NAMALWA (cell line): ENCODE measurements at places on chromosomes 5 and 9.

DNA sequence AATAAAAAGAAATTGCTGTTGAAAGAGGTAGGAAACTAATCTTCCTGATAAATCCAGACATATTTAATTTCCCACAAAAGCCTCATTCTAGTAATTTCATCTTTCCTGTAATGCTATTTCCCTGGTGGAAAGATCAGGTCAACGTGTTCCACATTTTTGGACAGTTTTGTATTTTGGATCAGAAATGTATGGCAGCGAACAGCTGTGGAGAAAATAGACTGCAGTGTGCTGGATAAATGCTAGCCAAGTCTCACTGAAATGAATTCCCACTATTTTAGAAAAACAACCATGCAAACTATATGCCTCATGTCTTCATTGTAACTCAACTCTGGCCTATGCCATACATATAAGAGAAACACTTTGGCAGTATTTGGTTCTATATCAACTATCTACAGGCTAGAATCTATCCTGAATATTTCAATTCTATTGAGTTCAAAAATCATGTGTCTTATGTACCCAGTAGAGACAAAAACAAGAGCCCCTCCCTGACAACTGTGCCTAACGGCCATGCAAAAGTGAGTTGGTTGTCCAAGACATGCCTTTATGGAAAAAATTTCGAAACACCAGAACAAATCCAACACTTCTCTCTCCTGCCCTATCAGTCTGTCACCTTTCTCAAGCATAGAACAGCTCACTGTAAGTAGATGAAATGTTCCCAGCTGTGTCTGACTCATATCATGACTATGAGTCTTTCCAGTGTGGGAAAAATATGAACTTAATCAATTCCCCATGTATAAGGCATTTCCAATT, 191.3 kb upstream of the NREP start:
- DNase-seq: no peak

- peak; percentile 97 for DNase-seq
These were observed 11.0 kb upstream of the NANS start for GRCh38 chr9:98045234-98046179.

- no peak for DNase-seq
These were observed 15.7 kb upstream of the OR2Y1 start for GRCh38 chr5:180755601-180756000.

GRCh38 chr5:170532935-170533334, 29.1 kb downstream of the KCNIP1 start:
- DNase-seq: no peak

- no peak for DNase-seq
These were observed 197.1 kb upstream of the NR3C1 start for GRCh38 chr5:143600396-143601075.

- DNase-seq: no peak
These were observed 1.3 kb upstream of the SNX2 start for GRCh38 chr5:122773619-122774018.

GRCh38 chr9:96871176-96871575, 16.9 kb upstream of the ZNF782 start:
- DNase-seq: no peak

DNA sequence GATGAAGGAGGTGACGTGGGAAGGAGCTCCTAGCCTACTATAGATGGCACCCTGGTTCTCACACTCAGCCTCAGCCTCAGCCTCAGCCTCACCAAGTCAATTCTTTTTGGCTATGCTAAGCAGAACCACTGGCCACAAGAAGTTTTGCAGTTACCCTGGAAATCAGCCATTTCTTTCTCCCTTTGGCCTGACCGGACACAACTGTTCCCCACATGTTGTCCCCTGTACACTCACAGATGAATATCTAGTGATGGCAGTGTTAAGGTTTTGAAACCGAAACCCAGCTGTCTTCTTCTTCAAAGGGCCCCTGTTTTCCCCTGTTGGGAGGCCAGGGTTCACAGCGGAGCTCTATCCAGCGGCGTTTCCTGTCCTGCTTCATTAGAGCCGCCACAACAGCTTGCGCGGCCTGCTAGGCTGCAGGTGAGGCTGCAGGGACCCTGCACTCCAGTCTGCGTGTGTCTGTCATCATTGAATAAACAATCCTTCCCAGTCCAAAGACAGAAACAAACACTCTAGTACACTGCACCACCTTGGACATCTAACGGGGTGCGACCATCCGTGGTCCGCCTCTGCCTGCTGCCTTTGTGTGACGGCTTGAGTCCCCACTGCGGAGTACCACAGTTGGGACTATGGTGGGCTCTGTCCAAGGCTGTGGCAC, 250.5 kb downstream of the DENND1A start:
- peak; percentile 89 for DNase-seq

- peak; percentile 45 for DNase-seq
These were observed 17.7 kb upstream of the RNF180 start for GRCh38 chr5:64147849-64148441.

DNA sequence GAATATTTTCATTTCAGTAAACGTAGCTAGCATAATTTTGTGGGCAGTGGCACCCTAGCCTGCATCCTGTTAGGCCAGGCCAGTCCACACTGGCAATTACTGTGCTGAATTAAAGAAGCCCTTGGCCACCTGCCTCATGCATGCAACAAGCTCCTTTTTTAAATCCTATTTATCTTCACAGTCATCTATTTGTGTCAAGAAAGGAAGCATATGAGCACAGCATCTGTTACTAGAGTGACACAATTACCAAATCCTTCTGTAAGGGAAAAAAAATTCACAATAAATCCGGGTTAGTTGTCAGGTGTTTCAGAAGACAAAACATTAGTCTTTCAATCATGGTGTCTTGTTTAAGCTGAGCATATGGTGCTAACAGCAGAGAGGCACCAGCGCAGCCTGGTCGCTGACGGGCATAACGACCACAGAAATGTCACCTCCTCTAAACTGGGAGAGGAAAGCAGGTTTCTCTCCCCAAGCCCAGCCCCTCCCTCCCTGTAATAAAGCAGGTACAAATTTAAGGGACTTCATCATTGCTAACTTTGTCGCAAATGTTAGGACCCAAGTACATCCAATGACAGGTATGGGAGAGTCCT, 520.6 kb downstream of the CTNND2 start:
- DNase-seq: no peak

DNA sequence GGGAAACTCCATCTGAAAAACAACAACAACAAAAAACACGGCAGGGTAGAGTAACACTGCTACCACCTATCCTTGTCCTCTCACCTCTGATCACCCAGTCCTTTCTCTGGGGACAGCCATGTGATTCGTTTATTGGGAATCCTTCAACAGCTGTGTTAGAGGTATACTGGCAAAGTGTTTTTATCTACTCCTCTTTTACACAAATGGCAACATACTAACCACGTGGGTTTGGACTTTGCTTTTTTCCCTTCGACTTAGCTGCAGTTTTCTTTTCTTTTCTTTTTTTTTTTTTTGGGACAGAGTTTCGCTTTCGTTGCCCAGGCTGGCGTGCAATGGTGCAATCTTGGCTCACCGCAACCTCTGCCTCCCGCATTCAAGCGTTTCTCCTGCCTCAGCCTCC, 11.2 kb upstream of the SET start:
- no peak for DNase-seq

DNA sequence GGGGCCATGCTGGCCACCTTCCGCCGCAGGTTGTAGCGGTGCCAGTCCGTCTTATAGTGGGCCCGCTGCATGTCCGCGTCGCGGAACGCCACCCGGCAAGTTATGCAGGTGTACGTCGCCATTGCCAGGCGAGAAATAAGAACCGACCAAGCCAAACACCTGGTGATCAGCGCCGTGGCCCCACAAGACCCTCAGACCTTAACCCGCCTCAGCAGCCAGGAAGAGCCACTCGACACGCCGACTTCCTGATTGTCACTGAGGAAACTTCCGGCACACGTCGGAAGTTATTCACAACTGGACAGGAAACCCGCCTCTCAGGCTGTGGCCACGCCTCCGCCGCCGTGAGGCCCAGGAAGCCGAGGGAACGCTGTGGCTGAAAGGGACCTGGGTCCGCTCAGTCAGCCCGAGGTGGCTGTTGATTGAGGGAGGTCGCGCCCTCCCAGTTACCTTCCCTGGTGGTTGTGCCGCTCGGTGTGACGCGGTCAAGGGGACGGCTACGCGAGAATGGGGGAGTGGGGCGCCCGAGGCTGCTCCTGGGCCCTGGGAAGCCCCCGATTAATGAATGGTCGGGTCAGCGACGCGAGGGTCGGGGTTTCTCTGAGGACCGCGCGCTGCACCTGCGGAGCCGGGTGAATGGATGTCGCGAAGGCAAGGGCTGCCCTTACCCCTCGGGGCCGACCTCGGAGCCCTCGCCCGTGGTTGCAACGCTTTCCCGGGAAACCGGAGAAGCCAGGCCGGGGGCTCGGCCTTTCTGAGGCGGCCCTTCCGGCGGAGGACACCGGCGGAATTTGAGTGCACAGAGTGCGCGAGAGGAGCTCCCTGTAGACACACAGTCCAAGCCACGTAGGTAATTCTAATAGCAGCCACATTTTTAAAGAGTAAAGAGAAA, at the start of gene ZNF622:
Gene ZNF622 (minus strand): TSS at position 257 of the 889 bp plus-strand sequence. CDS start 135 bp downstream, at position 122.
- peak; percentile 96 for DNase-seq

DNA sequence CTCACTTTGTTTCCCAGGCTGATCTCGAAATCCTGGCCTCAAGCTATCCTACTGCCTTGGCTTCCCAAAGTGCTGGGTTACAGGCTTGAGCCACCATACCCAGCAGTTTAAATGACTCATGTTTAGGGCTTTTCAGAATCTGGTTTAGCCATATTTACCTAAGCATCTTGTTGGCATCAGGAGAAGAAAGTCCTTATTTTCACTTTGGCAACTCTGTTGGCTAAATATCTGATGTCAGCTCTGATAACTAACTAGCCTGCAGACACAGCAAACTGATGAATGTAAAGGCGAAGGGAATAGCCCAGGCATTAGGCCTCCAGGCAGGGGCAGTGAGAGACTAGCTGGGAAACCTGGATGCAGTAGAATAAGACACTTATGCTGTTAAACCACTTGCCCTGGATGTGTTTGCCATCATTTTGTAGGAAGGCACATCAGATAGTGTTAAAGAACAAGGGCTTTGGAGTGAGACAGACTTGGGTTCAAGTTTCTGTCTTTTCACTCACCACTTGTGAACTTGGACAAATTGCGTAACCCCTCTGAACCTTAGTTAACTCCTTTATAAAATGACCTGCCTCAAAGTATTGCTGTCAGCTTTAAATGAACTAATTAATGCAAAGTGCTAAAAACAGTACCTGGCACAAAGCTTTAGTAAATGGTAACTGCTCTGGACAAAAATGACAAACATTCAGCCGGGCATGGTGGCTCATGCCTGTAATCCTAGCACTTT, 34.7 kb upstream of the GARNL3 start:
- no peak for DNase-seq

DNA sequence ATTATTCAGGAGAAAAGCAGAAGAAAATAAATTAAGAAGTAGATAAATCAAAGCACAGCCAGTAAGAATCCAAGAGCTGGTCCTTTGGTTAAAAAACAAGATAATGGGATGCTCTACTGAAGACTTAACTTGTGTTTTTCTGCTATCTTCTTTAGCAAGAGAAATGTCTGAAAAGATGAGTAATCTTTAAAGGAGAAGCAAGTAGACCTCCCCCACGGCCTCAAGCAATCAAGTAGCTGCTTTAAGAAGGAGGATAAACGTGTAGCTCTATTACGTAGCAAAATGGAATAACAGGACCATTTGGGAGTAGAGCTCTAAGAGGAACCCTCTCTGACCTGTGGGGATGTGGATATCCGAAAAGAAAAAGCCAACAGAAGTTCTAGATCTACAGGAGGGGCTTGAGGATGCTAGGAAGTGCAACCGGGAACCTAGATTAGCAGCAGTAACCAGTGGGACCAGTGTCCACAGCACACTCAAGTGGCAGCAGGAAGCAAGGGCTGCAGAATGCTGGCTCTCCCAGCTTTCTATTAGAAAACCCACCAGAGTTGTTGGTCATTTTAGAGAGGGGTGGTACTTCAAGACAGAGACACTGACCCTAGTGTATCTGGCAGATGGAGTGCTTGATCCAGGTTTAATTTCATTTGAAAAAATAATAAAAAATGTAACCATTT, 185.4 kb downstream of the GABBR2 start:
- no peak for DNase-seq

DNA sequence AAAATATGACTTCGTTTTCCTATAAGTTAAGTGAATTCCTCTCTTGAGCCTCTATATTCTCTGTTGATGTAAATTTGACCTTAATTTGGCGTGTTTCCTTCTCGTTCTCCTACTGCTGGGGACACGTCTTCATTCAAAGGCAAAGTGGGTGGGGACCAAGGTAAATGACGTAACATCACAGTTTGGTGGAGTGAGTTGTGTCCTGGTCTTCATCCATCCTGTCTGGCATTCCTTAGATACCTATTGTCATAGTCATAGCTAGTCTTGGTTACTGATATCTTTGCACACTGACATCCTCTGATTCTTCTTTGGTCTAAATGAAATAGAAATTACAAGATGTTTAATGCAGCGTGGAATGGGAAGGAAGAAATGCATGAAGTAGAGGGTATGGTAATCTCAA, 108.5 kb downstream of the NNT start:
- DNase-seq: no peak

DNA sequence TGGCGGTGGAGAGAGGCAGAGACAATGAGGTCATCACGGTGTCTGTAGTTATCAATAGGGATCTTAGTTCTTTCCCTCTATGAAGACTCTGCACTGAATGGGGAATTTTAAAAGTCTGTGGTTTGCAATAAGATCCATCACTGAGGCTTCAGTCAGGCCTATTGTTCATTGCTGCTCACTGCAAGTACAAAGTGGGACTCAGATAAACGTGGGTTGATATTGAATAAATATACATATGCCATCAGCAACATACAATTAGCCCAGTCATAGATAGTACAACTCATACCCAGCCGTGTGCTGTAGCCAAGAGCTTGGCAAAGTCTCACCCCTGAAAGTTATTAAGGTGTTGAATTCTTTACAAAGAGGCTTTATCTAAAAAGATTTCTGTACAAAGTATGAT, 88.4 kb downstream of the ENC1 start:
- DNase-seq: no peak

DNA sequence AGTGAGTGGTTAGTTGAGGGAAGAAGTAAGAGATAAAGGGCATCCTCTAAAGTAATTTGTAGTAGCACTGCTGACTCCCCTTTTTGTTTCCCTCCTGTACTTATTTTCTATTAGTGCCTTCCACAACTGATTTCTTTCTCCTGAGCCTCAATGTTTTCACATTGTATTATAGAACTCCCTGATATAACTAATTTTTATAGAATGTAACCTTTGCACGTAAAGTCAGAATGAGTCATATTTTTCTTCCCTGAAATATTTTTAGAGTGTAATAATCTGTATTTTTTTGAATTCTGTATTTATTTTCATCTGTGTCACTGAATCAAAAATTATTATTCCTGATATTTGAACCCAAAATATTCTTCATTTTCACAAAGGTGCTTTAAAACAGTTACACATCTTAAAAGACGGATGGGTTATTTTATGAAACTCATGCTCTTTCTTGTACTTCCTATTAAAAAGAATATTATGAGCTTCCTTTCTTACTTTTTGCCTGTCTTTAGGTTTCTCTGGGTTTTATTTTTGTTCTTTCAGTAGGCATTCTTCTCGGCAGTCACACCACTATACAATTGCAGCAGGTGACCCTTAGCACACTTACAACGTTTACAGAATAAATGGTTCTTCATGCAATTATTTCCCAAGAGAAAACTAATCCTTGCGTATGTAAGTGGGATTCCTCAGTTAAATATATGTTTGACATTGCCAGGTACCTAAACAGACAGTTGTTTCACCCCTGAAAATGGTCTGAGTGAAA, 30.5 kb upstream of the DMRTA1 start:
- no peak for DNase-seq

GRCh38 chr9:36729906-36730305, 157.2 kb downstream of the MELK start:
- no peak for DNase-seq

- DNase-seq: no peak
These were observed 46.2 kb upstream of the IFNE start for GRCh38 chr9:21528123-21528808.

GRCh38 chr5:176365351-176366231, at the start of gene ARL10:
Gene ARL10, plus strand, starts transcription at chr5:176365487. Its CDS starts 77 bp downstream, at chr5:176365564.
- peak; percentile 43 for DNase-seq
